Endothelial cell of umbilical vein (primary cell): ENCODE measurements at places on chromosomes 4 and X. TPM values are rescaled to one million over a fixed set of nuclear protein-coding genes. Genes with fewer than 3 reads are reported as not detected.

DNA sequence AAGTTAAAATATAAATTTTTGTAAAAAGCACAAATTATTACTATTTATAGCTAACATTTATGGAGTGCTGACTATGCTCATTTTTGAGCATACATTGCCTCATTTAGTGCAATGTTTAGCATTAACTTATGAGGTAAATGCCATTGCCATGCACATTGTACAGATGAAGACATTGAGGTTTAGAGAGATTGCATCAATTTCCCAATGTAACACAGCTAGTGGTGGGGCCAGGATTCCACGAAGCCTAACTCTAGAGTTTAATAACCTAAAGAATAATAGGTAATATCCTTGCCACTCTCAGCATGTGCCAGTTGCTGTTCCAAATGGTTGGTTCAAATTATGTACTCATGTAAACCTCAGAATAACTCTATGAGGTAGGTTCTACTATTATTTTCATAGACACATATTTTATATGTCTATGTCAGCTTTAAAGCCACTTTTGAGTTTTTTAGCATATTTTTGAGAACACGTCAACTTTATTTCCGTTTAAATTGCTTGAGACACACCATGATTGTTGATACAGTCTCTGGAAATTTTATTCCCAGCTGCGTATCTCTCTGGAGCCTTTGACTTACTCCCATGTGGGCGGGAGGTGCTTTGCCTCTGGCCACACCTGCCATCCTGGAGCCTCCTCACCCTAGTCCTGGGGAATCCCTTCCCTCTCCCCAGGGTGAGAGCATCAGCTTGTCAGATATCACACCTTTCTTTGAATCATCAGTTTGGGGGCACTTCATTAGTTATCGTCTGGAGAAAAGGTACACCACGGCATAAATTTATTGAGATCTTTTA is 10.8 kb upstream of the ADH1A start:
- DNase-seq: no peak
- no peak overlapping the region for H3K27ac ChIP-seq
- H3K27me3 ChIP-seq: no peaks in the 10 kb centered on the region
- no peaks in the 10 kb centered on the region for H3K36me3 ChIP-seq

DNA sequence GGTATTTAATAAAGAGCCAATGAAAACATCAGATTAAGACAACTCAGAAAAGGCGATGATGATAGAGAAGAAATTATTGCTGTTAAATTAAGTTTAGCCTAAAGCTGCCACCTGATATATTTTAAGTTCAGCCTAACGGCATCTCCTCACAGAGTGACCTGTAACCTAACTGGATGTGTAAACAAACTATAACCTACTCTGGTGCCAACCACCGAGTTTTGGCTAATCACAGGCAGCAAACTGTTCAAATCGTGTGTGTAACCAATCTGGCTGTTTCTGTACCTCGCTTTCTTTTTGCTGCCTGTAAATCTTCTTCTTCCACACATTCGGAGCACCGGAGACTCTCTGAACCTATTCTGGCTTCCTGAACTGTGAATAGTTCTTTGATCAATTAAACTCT is 37.8 kb upstream of the MED14 start:
- H3K36me3 ChIP-seq: no peaks in the 10 kb centered on the region
- peak overlapping the region; percentile 94 for H3K27ac ChIP-seq
- H3K4me1 ChIP-seq: peaks cover 19% of the 10 kb centered on the region
- H3K4me3 ChIP-seq: no peak overlapping the region
- no peaks in the 10 kb centered on the region for H3K27me3 ChIP-seq
- no peak for DNase-seq

DNA sequence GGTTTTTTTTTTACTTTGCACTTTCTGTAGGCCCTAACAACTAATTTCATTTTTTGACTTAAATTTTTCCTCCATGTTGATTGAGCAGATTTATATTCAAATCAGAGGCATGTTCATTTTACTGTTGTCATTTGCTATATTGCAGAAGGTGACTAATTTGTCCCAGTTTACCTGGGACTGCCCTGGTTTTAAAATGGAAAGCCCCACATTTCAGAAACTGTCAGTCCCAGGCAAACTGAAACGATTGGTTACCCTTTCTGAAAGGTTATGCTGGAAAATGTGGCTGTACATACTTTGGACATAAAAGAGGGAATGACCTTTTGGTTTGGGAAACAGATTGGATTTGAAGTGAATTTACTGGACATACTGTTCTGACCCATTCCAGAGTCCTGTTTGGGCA is 160.0 kb downstream of the SPCS3 start:
- H3K4me1 ChIP-seq: no peaks in the 10 kb centered on the region
- H3K36me3 ChIP-seq: no peaks in the 10 kb centered on the region
- H3K4me3 ChIP-seq: no peak overlapping the region
- H3K27ac ChIP-seq: no peak overlapping the region

The SPANXN3 gene
- not detected in 2 replicates for total RNA-seq
